T-helper 22 cell (primary cell): ENCODE measurements at places on chromosomes 1 and 21.

DNA sequence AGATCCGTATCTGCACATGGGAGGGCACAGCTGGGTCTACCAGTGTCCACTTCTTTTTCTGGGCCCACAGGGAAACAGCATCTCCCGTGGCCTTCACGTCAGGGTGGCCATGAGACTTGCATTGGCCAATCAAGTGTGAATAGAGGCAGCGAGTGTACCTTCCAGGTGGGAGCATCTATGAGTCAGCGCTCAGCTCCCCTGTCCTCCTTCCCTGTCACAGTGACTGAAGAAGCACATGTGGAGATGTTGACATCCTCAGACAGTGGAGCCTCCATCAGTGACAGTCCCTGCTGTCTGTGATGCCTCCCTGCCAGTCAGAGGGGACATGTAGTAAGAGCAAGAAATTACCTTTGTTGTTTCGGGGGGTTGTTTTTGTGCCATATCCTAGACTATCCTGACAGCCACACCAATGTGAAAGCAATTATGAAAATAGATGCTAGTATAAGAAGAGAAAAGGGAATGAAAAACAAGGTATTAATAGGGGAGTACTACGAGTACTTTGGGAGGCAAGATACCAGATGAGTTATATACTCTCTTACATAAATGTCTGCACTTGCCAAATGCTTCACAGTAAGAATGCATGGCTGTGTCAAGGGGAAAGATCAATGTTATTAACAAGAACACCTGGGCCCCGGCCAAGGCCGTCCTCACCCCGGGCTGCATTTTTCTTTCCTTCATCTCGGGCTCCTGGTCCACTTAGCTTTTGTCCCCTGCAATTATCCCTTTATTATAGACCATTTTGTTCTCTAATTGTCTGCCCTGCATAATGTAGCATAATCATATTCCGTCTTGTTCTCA lies 86.0 kb downstream of the MATN1 start:
- no peak for DNase-seq

DNA sequence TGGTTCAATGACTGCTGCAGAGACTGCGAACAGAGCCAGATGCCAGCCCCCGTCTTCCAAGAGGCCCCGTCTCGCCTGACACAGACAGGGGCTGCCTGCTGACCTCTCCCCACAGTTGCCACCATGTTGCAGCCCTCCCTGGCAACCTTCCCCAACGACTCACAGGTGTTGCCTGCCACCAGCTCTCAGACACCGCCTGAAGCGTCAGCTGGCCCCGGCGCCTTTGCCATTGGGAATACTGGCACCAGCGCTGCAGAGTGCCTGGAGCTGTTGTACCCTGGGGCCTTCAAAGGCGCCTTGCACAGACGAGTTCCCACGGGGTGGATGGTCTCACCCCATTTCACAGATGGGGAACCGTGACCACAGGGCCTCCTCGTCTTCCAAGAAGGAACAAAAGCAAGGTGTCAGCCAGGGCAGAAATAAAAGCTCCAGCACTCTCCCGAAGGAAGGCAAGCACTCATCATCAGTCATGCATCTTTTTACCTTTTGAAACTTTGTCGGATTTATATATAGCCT lies 167.0 kb downstream of the ADSS2 start:
- no peak for DNase-seq

GRCh38 chr1:55575571-55576279 lies 360.6 kb upstream of the USP24 start:
- no peak for DNase-seq

- DNase-seq, result no peak
These were observed 120.6 kb upstream of the RAVER2 start for GRCh38 chr1:64624218-64624713.

- no peak for DNase-seq
These were observed 49.1 kb upstream of the RCOR3 start for GRCh38 chr1:211210052-211210451.
